Activated naive CD4-positive, alpha-beta T cell treated with anti-CD3 and anti-CD28 coated beads, Interleukin-2, amount 50 U/mL, for 72 hours (primary cell): ENCODE measurements at places on chromosomes 4 and X.

DNA sequence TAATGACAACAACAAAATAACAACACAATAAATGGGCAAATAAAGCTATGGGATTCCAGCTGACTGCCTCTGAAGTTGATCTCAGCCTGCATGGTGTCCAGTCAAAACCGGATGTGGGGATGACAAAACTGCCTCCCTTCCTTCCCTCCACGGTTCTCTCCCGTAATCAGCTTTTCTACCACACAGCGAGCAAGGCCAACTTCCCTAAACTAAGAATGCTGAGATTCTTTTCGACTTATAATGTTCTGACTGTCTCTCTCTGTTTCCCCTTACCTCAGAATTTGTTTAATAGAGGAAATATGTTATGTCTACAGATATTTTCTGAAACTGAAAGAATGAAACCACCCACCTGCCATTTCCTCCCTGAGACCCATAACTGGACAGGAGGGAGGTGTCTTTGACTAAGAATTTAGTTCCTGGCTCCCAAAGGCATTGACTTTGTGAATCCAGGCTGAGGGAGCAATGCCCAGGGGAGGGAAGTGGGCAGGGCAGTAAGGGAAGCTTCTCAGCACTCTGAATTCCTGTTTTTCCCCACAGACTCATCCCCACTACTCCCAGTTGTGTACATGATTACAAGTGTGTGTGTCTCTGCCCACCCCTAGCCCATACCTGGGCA lies 1.0 kb upstream of the TLR1 start:
- no peak for DNase-seq

DNA sequence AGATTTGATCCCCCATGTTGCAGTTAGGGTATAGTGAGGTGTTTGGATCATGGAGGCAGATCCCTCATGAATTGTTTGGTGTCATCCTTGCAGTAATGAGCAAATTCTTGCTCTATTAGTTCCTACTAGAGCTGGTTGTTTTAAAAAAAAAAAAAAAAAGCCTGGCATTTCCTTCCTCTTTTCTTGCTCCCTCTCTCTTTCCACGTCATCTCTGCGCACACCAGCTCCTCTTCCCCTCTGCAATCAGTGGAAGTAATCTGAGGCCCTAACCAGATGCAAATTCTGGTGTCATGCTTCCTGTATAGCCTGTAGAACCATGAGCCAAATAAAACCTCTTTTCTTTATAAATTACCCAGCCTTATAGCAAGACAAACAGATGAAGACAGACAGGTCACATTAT lies 24.5 kb downstream of the WDR17 start:
- no peak for DNase-seq

DNA sequence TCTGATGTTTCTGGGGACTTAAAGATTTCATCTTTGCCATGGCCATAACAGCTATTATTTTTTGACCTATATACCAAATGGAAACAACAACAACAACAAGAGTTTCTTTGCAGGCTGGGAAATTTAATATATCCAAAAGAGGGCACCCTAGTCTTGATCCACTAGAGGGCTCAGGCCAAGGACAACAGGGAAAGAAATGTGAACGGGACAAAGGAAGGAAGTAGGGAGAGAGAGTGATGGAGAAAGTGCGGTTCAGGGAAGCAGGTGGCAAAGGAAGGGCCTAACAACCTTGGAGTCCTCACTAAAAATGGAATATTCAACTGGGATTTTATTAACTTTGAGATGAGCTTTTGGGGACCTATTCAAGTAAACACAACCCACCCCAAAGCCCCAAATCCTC lies 67.8 kb upstream of the SCML1 start:
- no peak for DNase-seq

DNA sequence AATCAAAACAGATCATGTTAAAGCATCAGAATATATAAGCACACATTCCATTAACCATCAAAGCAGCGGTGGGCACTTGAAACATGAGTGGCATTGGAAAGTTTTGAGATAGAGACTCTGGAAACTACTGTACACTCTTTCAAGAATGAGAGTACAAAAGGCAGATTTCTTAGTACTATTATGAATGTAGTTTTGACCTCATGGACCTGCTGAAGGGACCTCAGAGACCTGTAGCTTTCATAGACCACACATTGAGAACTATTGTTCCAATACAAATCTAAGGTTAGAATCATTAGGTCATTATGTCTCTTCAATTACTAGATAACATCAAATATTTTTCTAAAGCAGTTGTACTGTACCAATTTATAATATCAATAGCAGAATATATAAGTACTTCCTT lies 283.6 kb downstream of the RPA4 start:
- no peak for DNase-seq

DNA sequence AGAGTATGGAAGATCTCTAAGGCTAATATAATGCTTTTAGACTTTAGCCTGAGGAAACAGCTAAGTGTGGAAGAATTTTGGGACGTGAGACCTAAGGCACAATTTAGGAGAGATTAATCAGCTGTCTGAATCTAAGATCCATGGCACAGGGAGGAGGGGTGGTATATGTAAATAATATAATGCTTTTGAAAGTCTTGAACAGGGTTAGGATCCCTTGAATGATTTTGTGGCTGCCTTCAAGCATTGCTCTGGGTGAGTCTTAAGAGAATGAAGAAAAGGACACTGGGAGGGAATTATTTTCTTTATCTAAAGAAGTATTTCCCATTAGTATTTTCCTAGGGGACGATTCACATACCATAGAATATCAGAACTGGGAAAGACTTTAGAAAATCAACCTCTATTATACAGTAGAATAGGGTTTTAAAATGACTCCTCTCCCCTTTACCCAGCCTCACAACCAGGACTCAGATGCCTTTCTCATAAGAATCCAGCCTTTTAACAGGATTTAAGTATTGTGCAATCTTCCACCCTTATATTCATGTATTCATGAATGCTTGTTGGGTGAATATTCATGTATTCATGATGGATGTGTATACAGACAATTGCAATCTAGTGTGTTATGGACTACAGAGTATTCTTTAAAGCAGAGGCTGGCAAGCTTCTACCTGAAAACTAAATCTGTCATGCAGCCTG lies 664.2 kb upstream of the CPEB2 start:
- DNase-seq = no peak

- no peak for DNase-seq
These were observed 19.4 kb upstream of the AGA start for GRCh38 chr4:177461606-177462005.
